ENCODE measurements at places on chromosomes 16 and 17. TPM values are rescaled to one million over a fixed set of nuclear protein-coding genes. Genes with fewer than 3 reads are reported as not detected.

The NOTUM gene
- total RNA-seq = not detected

The LCAT gene
- 5.0 TPM for total RNA-seq

The MRPL38 gene
- total RNA-seq = 37.6 TPM

The FBXW10 gene
- total RNA-seq = not detected

The MYL4 gene
- total RNA-seq = 0.66 TPM

The PRCD gene
- total RNA-seq = 0.65 TPM
